Activated gamma-delta T cell treated with anti-CD3 and anti-CD28 coated beads, Interleukin-2, amount 50 U/mL, for 16 hours (primary cell): ENCODE measurements at places on chromosomes 2 and 18.

DNA sequence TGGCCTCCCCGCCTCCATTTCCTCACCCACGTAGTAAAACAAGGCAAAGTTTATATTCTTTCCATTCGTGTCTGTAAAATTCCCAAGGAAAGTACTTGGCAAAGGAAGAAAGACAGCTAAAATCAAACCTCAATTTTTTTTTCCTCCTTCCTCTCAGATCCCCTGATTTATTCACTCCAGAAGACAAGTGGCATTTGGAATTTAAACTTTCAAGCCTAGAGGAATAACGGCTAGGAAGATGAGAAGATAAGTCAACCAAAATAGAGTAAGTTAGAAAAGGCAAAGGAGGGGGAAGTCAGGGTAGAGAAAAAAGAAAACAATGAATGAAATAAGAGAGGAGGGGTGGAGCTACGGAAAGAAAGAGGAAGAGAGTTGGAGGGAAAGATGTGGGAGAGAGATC is 198.9 kb upstream of the PIK3C3 start:
- no peak for DNase-seq

DNA sequence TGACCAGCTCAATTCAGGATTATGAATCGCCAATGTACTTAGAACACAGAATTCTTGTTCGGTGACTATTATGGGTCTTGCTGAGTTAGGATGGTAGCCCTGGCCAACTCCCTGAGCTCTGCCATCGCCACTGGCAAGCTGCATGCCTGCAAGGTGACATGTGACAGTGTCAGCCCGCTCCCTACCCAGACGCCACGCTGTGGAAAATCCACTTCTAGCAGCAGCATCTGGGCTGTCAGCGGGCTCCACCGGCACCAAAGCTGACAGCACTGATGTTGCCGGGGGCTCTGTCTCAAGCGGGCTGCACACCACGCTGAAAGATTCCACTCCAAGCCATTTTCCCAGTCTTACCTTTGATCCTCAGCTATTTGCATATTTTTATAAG is 100.7 kb downstream of the MYT1L start:
- no peak for DNase-seq

DNA sequence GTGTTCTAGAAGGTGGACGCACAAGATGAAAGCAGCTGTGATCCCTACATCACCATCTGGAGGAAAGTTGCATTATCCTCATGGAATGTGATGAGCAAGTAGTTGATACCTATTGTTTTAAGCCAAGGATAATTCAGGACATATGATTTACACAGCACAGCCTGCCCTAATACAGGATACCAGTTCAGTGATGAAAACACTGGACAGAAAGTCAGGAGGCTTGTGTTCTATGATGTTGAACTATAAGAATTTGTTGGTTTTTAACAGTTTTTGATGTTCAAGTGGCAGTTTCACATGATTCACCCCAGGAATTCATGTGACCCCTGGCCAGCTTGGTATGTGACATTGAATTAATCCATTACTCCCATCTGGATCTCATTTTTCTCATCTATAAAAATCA is 6.2 kb upstream of the CHST10 start:
- DNase-seq: no peak

DNA sequence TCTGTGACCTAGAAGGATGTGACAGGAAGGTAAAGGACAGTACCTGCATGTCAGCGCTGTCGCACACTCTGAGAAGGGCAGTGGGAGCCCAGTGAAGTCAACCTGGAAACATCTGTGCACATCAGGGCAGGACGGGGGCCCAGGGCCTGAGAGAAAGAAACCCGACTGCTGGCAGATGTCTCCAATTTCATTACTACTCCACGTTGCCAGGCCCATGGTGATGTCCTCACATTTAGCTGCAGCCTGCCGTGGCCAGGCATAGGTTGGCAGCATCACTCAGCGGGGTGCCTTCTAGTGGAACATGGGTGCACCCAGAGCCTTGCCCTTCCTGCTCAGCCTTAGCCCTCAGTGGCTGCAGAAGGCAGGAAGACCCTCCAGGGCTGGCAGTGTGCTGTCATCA is 72.3 kb upstream of the FOSL2 start:
- no peak for DNase-seq

DNA sequence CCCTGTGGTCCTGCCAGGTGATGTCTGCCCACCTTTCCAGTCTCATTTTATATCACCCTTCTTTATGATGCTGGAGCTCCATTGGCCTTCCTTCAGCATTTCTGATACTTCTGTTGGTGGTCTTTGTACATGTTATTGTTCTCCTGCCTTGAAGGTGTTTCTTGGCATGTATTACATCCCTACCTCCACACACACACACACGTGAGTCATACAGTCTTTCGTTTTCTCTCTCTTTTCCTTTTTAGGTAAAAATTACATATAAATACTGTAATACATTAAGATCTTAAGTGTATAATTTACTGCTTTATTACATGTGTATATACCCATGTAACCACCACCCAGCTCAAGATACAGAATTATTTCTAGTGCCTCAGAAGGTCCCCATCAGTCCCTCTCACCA is 10.2 kb upstream of the ADGRF3 start:
- DNase-seq: no peak

DNA sequence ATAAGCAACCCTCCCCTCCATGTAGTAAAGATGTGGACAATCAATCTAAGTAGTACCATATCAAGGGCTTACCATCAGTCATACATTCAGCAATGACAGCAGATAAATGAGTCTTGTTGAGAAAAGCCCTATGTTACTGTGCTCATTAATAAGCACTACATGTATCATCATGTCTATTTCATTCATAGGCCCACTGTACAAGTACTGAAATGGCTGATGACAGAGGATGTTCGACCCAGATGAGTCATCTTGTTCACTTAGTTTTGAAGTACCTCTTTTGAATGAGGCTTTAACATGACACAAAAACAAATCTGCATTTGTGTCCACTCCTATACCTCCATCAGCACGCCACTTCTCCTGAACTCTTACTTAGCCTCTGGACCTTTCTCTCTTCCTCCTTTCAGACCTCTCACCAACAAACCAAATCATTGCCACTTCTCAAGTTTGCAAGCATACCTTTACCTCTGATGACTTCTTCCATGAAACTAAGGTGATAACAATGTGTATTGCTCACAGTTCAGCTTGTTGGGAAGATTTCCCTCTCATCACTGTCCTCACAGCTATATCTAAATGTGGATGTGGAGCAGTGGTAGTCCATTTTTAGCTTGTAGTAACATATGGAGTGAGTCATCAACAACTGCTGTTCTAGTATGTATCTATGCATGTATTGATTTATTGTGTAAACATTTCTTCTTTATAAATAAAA is 921.0 kb upstream of the SLC39A10 start:
- DNase-seq: no peak

GRCh38 chr2:110905217-110905616 is 172.8 kb downstream of the ACOXL start:
- DNase-seq: no peak

GRCh38 chr2:92073815-92074548 is 2797.2 kb upstream of the TEKT4 start:
- DNase-seq: no peak

- no peak for DNase-seq
These were observed 297.0 kb downstream of the BCL2 start for GRCh38 chr18:63022429-63023022.

DNA sequence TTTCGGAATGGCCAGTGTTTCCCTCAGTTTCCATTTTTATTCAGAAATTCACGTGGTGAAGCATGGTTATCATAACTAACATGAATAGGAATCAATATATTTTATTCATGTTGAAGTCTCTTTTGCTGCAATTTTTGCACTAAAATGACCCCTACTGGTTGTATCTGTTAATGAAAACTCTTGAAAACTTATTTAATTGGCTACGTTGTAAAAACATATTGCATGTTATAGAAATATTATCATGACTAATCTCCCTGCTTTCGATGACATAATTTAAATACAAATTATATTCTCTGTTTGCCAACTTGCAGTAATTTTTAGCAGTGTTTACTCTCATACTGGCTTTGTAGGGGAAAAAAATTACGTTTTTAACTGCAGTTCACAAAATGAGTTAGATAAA is 3.5 kb downstream of the CRIM1 start:
- no peak for DNase-seq

DNA sequence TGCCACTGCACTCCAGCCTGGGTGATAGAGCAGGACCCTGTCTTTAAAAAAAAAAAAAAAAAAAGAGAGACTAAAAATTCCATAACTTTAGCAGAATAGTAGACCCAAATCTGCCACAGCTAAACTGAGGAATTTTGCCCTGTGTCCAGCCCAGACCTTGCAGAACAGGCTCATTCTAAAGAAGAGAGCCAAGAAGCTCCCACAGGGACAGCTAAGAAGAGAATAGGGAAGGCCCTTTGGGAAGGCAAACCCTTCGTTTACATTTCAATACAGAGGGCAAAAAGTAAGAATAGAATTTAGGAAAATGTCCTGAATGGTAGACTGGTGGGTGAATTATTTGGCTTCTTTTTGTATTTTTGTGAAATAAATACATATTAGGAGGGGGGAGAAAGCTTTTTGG is 21.5 kb upstream of the BZW1 start:
- no peak for DNase-seq

DNA sequence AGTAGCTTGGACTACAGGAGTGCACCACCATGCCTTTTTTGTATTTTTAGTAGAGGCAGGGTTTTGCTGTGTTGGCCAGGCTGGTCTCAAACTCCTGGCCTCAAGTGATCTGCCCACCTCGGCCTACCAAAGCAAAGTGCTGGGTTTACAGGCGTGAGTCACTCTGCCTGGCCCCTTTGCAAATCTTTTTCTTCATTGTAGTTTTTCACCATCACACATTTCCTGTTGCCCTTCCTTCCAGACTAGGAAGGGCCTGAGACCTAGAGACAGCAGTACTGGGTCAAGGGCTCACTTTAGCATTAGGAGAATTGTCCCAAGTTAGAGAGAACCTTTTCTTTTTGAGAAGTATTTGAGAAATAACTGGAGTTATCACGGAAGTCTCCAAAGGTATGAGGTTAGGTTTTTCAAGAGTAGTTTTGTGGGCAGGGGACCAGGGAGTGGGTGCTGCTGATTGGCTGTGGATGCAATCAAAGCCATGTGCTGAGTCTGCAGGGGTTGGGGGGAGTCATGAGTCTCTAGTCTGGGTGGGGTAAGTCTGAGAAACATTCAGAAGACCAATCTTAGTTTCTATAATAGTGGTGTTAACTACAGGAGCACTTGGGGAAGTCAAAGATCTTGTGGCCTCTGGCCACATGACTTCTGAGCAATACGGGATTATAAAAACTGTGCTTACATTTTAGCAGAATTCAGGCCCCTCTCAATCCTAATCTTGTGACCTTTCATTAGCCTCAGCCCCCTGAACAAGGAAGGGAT is 23.7 kb downstream of the B3GNT2 start:
- no peak for DNase-seq

- DNase-seq: no peak
These were observed 1523.7 kb upstream of the ACVR2A start for GRCh38 chr2:146321175-146321574.

DNA sequence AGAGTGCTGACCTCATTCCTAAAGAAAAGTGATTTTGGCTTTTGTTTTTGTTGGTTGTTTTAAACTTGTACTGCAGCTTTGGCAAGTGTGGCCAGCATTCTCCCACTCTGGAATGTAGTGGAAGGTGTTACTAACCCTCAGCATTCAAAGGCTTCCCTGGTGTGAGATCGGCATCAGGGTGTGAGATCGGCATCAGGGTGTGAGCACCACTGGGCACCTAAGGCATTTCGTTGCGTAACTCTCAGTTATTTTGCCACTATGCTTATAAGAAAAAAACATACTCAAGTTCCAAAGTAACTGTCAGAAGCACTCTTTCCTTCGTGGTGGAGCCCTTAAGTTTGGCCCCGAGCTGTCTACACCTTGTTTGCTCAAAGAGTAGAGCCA is 1.7 kb downstream of the CYBRD1 start:
- DNase-seq: no peak

GRCh38 chr2:3112131-3112530 is 265.5 kb downstream of the EIPR1 start:
- no peak for DNase-seq

- no peak for DNase-seq
These were observed 95.9 kb upstream of the CELF4 start for GRCh38 chr18:37661478-37661877.

GRCh38 chr2:26169226-26169625 is 3.7 kb upstream of the GAREM2 start:
- DNase-seq: no peak
